ENCODE measurements at places on chromosomes 16 and 17.

- DNase-seq, result no peak
These were observed 16.0 kb upstream of the LHX1 start for GRCh38 chr17:36921095-36921851.

GRCh38 chr16:4290236-4290830, 17.5 kb upstream of the TFAP4 start:
- no peak for DNase-seq

DNA sequence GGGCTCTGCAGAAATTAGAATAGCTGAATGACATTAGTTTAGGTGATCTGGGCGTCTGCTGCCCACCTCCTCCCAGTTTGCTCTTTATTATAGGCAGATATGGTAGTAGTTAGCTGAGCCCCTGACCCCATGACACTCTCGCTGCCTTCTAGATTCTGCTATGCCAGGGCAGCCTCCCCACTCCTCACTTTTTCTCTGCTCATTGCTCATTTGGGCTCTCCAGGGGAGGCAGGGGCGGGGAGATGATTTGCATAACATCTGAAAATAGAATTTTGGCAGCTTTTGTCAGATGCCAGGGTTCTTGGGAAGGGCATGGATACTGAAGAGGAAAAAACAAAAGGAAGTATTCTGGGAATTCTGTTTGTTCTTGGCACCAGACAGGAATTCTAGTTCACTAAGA, 78.0 kb upstream of the GAS7 start:
- no peak for DNase-seq

DNA sequence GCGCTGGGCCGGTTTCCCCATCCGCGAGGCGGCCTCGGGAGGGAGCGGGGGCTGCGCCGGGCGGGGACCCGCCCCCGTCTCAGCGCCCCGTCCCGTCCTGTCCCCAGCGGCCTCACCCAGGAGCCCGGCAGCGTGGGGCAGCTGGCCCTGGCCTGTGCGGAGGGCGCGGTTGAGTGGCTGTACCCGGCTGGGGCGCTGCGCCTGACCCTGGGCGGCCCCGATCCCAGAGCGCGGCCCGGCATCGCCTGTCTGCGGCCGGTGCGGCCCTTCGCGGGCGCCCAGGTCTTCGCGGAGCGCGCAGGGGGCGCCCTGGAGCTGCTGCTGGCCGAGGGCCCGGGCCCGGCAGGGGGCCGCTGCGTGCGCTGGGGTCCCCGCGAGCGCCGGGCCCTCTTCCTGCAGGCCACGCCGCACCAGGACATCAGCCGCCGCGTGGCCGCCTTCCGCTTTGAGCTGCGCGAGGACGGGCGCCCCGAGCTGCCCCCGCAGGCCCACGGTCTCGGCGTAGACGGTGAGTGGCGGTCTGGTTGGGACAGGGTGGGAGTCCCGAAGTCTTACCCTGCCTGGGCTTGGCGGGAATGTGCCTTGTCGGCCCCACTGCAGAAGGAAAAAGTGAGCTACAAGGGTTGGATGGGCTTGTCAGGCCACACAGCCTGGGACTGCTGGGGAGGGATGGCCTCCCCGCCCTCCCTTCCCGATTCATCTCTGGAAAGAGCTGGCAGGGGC, 720 bp downstream of the METRN start:
- peak; percentile 29 for DNase-seq

GRCh38 chr16:67786491-67786890, 19.9 kb downstream of the RANBP10 start:
- no peak for DNase-seq

GRCh38 chr17:77892469-77893143, 65.9 kb upstream of the TNRC6C start:
- DNase-seq, result no peak

DNA sequence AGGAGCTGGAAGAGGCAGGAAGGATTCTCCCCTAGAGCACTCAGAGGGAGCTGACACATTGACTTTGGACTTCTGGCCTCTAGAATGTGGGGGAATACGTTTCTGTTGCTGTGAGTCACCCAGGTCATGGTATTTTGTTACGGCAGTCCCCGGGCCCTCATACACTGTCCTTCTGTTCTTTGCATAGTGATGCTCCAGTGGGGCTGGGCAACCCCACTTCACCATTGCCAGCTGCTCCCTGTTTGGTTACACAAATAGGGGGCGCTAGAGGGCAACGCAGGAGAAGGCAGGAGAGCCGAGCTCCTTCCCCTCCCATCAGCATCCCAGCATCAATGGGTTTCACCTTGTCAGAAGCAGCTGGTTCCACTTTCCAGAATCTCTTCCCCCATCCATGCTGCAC, 257.7 kb upstream of the FOXF1 start:
- DNase-seq, result no peak

DNA sequence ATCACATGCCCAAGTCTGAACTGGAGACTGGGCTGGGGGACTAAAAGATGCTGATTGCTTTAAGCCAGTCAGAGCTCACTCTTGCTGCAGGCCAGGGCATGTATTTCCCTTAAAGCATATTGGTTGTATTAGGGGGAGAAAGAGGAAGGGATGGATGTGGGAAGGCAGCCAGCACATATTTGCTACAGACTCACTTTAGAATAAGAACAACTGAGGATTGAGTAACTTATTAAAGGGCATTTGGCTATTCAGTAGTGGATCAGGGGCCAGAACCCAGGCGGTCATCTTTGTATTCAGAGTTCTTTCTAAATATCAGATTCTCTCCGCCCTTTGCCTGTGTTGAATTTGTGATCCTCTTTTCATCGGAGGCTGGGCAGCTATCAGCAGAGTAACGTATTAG, 231.7 kb downstream of the HAPSTR1 start:
- DNase-seq, result no peak

- DNase-seq, result no peak
These were observed 81.1 kb downstream of the ANKRD11 start for GRCh38 chr16:89409161-89409711.

GRCh38 chr17:56636265-56636664, 42.8 kb downstream of the NOG start:
- DNase-seq, result no peak

DNA sequence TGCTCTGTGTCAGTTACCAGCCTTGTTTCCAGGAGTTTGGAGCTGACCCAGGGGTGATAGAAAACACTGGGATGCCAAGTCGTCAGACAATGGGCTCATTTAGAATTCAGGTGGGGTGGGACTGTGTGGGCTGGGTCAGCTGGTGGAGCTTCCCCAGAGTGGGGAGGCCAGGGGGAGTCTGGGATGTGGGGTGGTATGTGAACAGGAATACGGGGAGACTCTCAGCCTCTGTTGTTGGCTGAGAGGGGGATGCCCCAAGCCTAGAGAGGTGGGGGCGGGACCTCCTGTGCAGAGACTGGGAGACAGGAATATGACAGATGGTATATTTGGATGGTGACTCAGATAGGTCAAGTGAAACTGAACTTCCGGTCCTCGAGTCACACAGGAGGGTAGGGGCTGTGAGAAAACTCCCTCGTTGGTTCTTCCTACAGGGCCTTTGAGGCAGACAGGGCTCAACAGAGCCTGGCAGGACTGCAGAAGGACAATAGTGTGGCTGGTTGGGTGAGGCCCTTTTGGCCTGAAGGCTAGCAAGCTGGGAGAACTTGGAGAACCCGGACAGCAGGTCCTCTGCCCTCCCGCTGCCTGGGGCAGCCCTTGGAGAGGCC, 23.7 kb downstream of the CDH1 start:
- DNase-seq, result no peak

DNA sequence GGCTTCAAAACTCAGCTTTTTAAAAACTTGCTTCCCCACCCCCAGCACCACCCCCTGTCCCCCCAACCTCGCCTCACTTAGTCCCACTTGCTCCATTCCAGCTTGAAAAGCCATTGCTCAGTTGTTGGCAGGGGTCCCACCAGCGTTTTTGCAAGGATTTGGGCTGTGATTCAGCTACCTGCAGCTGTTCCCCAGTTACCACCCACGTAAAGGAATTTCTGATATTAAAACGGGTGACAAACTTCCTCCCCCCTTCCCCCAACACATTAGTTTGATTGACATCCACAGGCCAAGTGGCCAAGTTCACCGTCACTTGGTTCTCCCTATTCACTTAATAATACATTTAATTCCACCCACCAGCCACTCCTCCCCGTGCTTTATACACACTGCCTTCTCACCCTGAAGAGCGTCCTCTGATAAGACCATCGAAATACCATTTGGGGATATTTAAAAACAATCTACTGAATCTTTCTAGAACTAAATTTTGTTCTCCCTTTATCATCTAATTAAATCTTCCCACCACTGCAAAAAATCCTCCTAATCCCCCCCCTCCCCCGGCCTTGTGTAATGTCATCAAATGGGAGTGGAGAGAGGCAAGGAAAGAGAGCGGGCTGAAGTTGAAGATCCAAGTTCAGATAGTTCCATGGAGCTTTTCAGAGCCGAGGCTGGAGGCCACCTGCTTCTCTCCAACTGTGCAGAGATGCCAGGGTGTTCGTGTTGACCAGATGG, 55.1 kb downstream of the SOX9 start:
- no peak for DNase-seq

GRCh38 chr16:2038382-2039231, 9.0 kb downstream of the NTHL1 start:
- DNase-seq, result no peak

DNA sequence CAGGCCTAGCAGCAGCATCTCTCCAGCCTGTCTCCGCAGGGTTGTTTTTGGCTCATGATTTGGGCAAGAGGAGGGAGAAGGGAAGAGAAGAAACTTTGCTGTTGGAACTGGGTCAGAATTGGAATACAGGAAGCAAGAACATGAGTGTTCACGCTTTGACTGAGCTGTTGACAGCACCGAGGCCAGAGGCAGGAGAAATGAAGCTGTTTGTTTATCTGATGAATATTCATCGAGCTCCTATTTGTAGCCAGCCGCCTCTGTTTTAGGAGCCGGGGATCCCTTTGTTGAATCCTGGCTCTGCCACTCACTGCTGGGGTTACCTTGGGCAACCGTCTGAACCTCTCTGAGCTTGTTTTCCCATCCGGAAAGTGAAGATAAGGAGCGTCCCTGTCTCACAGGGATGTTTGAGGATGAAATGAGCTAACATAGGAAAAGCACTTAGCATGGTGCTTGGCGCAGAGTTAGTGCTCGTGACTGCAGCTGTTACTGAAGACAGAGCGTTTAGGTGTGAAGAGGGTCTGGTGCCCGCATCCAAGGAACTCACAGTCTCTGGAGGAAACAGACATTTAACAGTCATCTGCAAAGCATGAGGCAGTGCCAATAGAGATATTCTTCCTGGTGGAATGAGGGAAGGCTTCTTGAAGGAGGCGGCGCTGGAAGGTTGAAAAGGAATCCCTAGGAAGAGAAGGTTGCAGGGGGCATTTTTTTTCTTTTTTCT, 29.2 kb downstream of the RAP1GAP2 start:
- no peak for DNase-seq

All from NCI-H345 (cell line).